ENCODE measurements at places on chromosomes 12 and 14.

GRCh38 chr12:1744932-1745331 is 54.1 kb downstream of the ADIPOR2 start:
- H3K4me3 ChIP-seq, result no peak overlapping the region
- no peak for DNase-seq
- peaks cover 35% of the 10 kb centered on the region for H3K36me3 ChIP-seq
- H3K27me3 ChIP-seq, result no peaks in the 10 kb centered on the region
- no peak overlapping the region for H3K27ac ChIP-seq
- peaks cover 32% of the 10 kb centered on the region for H3K4me1 ChIP-seq

DNA sequence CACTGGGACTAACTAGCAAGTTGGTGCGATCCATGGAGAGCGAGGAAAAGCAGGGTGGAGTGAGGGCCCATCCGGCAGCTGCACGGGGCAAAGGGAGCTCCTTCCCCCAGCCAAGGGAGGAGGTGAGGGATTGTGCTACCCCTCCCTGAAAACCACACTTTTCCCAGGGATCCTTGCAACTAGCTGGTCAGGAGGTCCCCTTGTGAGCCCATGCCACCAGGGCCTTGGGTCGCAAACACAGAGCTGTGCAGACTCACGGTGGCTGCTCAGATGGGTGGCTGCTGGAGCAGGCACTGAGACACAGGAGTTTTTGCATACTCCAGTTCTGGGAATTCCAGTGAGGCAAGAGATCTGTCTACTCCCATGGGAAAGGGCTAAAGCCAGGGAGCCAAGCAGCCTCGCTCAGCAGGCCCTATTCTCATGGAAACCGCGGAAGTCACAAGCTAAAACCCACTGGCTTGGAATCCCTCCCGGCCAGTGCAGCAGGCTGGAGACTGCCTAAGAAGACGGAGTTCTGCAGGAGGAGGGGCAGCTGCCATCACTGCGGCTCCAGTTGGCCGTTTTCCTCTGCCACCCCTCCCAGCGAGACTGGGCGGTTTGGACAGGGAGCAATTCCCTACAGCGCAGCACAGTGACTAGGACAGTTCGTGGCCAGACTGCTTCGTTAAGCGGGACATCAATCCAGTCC is 10.9 kb upstream of the ZNF705A start:
- no peaks in the 10 kb centered on the region for H3K4me1 ChIP-seq
- no peak overlapping the region for H3K27ac ChIP-seq
- H3K36me3 ChIP-seq, result peaks cover 8% of the 10 kb centered on the region
- no peak overlapping the region for H3K4me3 ChIP-seq
- DNase-seq, result no peak
- H3K27me3 ChIP-seq, result peaks cover 4% of the 10 kb centered on the region

DNA sequence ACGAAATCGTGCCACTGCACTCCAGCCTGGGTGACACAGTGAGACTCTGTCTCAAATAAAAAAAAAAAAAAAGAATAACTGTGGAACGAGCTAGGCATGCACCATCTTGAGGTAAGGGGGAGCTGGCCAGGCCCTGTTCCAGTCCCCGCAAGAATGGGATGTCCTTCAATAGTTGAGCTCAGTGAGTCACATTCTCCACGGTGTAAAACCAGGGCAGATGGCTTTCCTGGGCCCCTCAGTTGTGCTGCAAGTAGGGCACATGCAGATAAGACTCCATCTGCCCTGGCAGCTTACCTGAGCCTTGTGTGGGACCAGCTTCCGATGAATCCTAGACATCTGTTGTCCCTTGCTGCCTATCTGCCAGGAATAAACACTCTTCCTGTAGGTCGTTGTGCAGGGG is 312.1 kb downstream of the VRK1 start:
- no peaks in the 10 kb centered on the region for H3K27me3 ChIP-seq
- H3K36me3 ChIP-seq, result no peaks in the 10 kb centered on the region
- no peak for DNase-seq
- no peak overlapping the region for H3K27ac ChIP-seq

- no peaks in the 10 kb centered on the region for H3K4me1 ChIP-seq
- no peak overlapping the region for H3K27ac ChIP-seq
- H3K27me3 ChIP-seq, result no peaks in the 10 kb centered on the region
- DNase-seq, result no peak
- H3K4me3 ChIP-seq, result no peak overlapping the region
- H3K36me3 ChIP-seq, result no peaks in the 10 kb centered on the region
Observed at GRCh38 chr14:28813810-28814209, 47.2 kb downstream of the FOXG1 start.

GRCh38 chr14:99791476-99792209 is 1.6 kb upstream of the EML1 start:
- H3K27ac ChIP-seq, result no peak overlapping the region
- no peaks in the 10 kb centered on the region for H3K36me3 ChIP-seq
- H3K4me1 ChIP-seq, result peaks cover 22% of the 10 kb centered on the region
- H3K27me3 ChIP-seq, result peaks cover 30% of the 10 kb centered on the region
- DNase-seq, result no peak
- H3K4me3 ChIP-seq, result no peak overlapping the region

GRCh38 chr12:56645717-56646446 is at the start of gene ATP5F1B:
Gene ATP5F1B (minus strand): TSS chr12:56645984. CDS start chr12:56645963, 21 bp downstream.
- H3K36me3 ChIP-seq, result peaks cover 43% of the 10 kb centered on the region
- peak; percentile 97 for DNase-seq
- peaks cover 33% of the 10 kb centered on the region for H3K4me1 ChIP-seq
- no peaks in the 10 kb centered on the region for H3K27me3 ChIP-seq
- peak within 1 kb of the TSS; percentile 97 for H3K27ac ChIP-seq

DNA sequence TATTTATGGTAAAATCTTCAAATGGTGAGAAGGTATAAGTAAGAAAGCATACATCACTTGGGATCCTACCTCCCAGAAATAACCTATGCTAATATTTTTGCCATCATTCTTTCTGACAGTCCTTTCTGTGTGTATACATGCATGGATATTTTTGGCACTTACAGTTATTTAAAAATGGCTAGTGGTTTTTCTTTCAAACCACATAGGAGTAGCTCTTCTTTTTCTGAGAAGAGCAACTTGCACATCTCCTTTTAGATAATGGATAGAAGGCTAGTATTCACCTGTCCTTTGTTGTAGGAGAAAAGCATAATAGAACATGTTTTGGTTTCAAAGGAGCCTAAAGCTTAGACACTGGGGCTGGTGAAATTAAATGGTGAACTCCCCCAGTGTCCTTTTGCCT is 87.3 kb downstream of the EMP1 start:
- H3K27me3 ChIP-seq, result peaks cover 9% of the 10 kb centered on the region
- no peak for DNase-seq
- H3K27ac ChIP-seq, result no peak overlapping the region
- no peaks in the 10 kb centered on the region for H3K4me1 ChIP-seq
- H3K36me3 ChIP-seq, result no peaks in the 10 kb centered on the region

DNA sequence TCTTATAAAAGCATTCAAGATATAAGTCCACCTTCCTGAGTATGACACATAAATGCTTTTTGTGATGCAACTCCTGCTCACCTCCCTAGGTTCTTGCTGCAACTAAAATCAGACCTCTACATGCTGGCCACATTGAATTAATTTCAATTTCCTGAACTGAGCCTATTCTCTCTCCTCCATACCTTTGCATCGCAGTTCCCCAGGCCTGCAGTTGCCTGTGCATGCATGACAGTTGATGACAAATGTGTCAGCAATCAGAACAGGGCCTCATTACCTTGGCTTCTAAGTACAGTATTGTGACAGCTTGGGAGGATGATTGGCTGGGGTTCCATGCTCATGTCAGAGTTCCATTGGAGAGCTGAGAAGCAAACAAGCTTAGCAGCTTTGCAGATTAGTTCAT is 3.9 kb upstream of the TM7SF3 start:
- peaks cover 3% of the 10 kb centered on the region for H3K36me3 ChIP-seq
- no peaks in the 10 kb centered on the region for H3K27me3 ChIP-seq
- DNase-seq, result no peak
- no peak overlapping the region for H3K4me3 ChIP-seq

GRCh38 chr12:52425466-52425865 is 8.7 kb downstream of the KRT75 start:
- no peak overlapping the region for H3K4me3 ChIP-seq
- H3K4me1 ChIP-seq, result no peaks in the 10 kb centered on the region
- no peak for DNase-seq
- no peak overlapping the region for H3K27ac ChIP-seq
- peaks cover 5% of the 10 kb centered on the region for H3K27me3 ChIP-seq

GRCh38 chr12:122104844-122105243 is 26.3 kb downstream of the MLXIP start:
- H3K36me3 ChIP-seq, result peaks cover 26% of the 10 kb centered on the region
- peak; percentile 79 for DNase-seq
- peak overlapping the region; percentile 84 for H3K27ac ChIP-seq
- no peaks in the 10 kb centered on the region for H3K27me3 ChIP-seq
- H3K4me3 ChIP-seq, result peak overlapping the region; percentile 58
- H3K4me1 ChIP-seq, result peaks cover 78% of the 10 kb centered on the region

DNA sequence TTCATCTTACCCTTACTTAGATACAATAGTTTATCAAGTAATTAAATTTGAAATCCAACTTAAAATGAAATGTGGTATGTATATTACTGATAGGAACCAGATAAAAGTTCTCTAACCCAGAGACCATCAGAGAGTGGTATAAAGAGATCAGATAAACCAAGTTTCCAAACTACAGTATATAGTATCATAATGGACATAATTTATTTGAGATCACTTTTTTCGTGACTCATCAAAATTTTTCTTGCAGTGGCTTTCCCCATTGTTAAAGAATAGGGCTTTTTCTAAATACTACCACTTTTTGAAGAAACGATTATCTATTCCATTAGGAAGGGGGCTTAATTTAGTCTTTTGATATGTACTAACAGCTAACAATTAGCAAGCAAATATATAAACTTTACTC is 15.2 kb upstream of the HSPA2 start:
- H3K4me1 ChIP-seq, result peaks cover 7% of the 10 kb centered on the region
- DNase-seq, result no peak
- H3K4me3 ChIP-seq, result no peak overlapping the region
- H3K27me3 ChIP-seq, result no peaks in the 10 kb centered on the region

- no peak overlapping the region for H3K27ac ChIP-seq
- no peak for DNase-seq
- H3K4me1 ChIP-seq, result peaks cover 15% of the 10 kb centered on the region
- no peaks in the 10 kb centered on the region for H3K36me3 ChIP-seq
- no peaks in the 10 kb centered on the region for H3K27me3 ChIP-seq
Observed at GRCh38 chr14:68141281-68142088, 321.9 kb downstream of the RAD51B start.

DNA sequence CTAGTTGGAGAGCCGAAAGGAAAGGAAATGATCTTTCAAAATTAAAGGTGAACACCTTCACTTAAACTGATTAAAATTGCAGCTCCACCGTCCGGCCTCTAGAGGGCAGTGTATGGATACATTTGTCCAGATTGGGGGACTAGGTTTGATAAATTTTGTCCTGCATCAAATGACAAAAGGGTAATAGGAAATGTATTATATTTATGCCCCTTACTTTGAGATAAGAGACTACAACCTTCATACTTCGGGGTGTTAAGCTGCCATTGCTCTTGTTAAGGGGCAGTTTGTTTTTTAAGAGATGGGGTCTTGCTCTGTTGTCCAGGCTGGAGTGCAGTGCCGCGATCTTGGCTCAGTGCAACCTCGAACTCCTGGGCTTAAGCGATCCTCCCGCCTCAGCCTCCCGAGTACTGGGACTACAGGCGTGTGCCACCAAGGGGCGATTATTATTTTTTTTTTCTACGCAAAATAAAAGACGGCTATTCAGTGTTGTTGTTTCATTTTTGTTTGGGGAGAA is 818 bp upstream of the SUOX start:
- peaks cover 11% of the 10 kb centered on the region for H3K27me3 ChIP-seq
- H3K4me1 ChIP-seq, result peaks cover 24% of the 10 kb centered on the region
- peak overlapping the region; percentile 51 for H3K27ac ChIP-seq
- peaks cover 17% of the 10 kb centered on the region for H3K36me3 ChIP-seq
- DNase-seq, result peak; percentile 78
- peak overlapping the region; percentile 74 for H3K4me3 ChIP-seq

GRCh38 chr12:19082365-19082911 is 47.1 kb upstream of the PLEKHA5 start:
- H3K36me3 ChIP-seq, result no peaks in the 10 kb centered on the region
- H3K4me3 ChIP-seq, result no peak overlapping the region
- no peak for DNase-seq
- H3K4me1 ChIP-seq, result no peaks in the 10 kb centered on the region

DNA sequence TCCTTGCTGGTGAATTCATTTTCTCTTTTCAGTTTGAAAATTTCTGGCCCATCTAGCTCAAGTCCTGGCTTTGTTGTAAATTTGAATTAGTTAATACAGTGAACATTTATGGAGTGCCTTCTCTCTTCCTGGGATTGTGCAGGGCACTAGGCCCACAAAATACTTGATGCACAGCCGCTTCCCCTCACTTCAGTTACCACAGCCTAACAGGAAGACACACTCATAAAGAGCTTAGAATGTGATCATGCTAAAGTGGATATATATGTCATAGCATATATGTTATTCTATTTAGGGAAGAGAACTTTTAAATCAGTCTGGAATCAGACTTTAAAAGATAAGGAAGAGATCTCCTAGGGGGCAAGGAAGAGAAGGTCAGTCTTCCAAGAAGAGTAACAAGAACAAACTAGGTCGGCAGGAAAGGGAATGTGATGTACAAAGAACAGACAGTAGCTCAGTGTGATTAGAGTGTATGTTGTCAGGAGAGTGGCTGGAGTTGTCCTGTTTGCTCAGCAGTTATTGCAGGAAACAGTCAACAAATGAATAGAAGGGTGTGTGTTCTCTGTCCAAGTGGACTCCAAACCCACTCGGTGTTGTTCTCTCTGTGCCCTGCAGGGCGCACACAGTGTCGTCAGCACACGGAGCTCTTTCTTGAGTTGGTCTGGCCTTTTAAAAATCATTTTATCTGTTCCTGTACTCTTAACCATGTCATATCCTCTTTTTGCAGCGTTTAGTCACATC is 74.4 kb downstream of the DAAM1 start:
- H3K4me1 ChIP-seq, result peaks cover 17% of the 10 kb centered on the region
- no peaks in the 10 kb centered on the region for H3K27me3 ChIP-seq
- no peak overlapping the region for H3K4me3 ChIP-seq
- no peak overlapping the region for H3K27ac ChIP-seq

GRCh38 chr14:94494085-94494484 is 15.2 kb downstream of the SERPINA12 start:
- no peak overlapping the region for H3K27ac ChIP-seq
- no peak overlapping the region for H3K4me3 ChIP-seq
- peaks cover 2% of the 10 kb centered on the region for H3K27me3 ChIP-seq
- peak; percentile 9 for DNase-seq
- no peaks in the 10 kb centered on the region for H3K36me3 ChIP-seq

GRCh38 chr14:49896966-49897365 is 4.1 kb downstream of the ARF6 start:
- peaks cover 19% of the 10 kb centered on the region for H3K4me1 ChIP-seq
- no peak for DNase-seq
- H3K4me3 ChIP-seq, result peak overlapping the region; percentile 88

DNA sequence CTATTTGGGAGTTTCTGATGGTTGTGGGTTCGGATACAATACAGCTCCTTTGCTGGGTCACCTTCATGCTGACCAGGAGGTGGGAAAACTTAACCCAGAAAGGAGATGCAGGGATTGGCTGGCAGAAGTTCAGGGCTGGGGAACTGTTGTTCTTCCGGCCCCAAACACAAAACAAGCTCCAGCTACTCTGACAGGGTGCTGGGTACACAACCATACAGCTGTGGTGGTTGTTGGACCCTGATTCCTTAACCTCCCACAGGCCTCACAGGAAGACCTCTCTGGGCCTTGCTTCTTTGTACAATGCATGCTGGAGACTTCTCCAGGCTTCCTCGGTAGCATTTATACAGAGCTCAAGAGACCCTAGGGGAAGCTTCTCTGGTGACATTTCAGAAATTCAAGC is 47.6 kb downstream of the CPM start:
- DNase-seq, result no peak
- H3K36me3 ChIP-seq, result no peaks in the 10 kb centered on the region
- no peak overlapping the region for H3K4me3 ChIP-seq
- H3K27ac ChIP-seq, result no peak overlapping the region

Measured in activated CD8-positive, alpha-beta T cell treated with anti-CD3 and anti-CD28 coated beads for 36 hours (primary cell).